ENCODE measurements at places on chromosomes 6 and 20. TPM values are rescaled to one million over a fixed set of nuclear protein-coding genes. Genes with fewer than 3 reads are reported as not detected.

The TSBP1 gene
- not detected for total RNA-seq

The ZC3H12D gene
- total RNA-seq, result 0.85 TPM

The TRIM10 gene
- not detected for total RNA-seq

The GTF2H4 gene
- total RNA-seq, result 16.4 TPM

The SYTL3 gene
- total RNA-seq, result 4.6 TPM

All from gastroesophageal sphincter (tissue), 4 donors.